Activated T-cell treated with anti-CD3 and anti-CD28 coated beads, Interleukin-2, amount 50 U/mL, for 1 hour (primary cell): ENCODE measurements at places on chromosomes 2 and 18.

DNA sequence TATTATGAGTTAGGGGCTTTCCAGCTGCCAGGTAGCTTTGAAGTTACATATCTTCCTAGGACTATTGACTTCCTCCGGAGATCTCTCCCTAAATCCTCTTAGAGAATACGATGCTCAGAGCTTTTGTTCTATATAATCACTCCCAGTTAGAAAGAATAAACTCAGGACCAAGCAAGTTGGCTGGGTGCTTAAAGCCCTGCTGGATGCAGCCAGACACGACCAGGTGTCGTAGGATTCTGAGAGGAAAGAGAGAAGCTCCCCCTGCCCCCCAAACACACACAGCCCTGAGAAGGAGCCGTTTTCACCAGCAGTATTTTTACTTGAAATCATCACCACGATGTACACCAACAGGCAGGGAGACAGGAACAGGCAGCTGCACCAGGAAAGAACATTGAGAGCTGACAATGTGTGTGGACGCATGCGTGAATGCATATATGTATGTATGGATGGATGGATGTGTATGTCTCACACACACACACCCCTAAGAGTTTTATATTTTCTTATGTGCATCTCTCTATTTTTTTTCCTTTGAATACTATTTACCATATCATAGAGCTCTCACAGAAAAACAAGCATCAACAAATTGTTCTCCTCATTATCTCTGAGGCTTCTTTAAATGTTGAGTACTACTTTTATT lies 382.6 kb downstream of the EPHA4 start:
- DNase-seq: no peak

- DNase-seq: no peak
Measured at GRCh38 chr2:239660390-239661230, 259.8 kb upstream of the HDAC4 start.

- DNase-seq: no peak
Measured at GRCh38 chr18:55310044-55310676, 277.8 kb downstream of the TCF4 start.

- no peak for DNase-seq
Measured at GRCh38 chr2:56133931-56134629, 49.7 kb upstream of the CCDC85A start.

DNA sequence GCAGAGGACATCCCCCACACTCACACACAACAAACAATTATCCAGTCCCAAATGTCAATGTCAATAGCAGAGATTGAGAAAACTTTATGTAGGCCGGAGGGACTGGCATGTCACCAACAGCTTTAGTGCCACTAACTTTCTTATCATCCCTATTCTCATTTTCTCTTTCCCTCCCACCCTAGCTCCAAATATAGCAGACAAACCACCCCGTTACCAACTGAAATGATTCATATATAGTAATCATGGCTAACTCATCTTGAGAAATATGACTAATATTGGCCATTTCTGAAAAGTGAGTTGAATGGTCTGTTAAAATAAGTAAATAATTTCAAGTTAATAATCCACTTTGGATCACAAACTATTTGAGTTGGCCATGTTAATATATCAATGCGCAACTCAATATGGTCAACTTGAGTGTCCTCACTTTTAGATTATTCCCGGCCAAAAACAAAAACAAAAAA lies 242.1 kb upstream of the RND3 start:
- no peak for DNase-seq

DNA sequence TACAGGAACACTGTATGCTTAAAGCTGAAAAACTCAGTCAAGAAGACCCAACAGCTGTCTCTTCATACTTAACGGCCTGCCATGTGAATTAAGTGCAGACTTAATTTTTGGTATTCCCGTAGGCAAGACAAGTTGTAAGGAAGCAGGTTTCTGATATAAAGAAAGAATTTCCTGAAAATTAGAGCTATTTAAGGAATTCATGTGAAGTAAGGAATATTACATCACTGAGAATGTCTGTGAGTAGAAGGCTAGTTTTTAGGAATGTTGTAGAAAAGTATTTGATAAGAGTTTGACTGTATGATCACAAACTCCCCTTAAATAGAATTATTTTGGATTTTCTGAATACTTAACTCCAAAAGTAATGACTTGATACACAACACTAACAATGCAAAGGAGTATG lies 51.0 kb downstream of the WDR33 start:
- no peak for DNase-seq

GRCh38 chr2:72933646-72934151 lies 16.4 kb downstream of the EMX1 start:
- no peak for DNase-seq
